ENCODE measurements at places on chromosomes 13 and 19.

DNA sequence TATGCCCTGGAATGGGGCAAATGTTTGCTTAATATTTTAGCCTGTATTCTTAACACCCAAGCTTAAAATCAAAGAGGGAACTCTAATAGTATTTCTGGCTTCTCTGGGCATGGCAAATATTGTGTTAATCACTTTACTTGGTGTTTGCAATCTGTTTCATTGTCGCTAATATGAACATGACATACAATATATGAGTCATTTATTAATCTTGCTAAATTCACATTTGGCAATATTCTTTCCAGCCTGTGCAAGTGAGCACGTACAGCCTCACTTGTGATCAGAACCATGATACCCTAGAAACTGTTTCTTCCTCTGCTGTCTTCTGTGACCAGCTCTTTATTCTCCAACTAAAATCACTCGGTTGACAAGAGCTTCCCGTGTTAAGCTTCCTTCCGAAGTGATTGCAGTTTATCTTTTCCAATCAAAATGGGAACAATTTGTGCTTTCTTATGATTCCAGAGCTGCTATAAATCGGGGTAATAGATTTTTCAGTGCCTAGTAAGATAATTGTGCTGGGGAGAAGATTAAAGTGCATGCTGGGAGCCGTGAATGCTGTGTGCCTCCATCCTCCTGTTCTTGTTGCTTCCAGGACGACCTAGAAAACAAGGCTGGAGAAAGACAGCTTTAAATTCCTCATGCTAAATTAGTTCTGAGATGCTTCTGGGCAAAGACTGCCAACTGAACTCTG lies 153.0 kb upstream of the TMTC4 start:
- DNase-seq, result no peak

- peak; percentile 85 for DNase-seq
Observed at GRCh38 chr13:29733147-29733611, 117.2 kb downstream of the UBL3 start.

DNA sequence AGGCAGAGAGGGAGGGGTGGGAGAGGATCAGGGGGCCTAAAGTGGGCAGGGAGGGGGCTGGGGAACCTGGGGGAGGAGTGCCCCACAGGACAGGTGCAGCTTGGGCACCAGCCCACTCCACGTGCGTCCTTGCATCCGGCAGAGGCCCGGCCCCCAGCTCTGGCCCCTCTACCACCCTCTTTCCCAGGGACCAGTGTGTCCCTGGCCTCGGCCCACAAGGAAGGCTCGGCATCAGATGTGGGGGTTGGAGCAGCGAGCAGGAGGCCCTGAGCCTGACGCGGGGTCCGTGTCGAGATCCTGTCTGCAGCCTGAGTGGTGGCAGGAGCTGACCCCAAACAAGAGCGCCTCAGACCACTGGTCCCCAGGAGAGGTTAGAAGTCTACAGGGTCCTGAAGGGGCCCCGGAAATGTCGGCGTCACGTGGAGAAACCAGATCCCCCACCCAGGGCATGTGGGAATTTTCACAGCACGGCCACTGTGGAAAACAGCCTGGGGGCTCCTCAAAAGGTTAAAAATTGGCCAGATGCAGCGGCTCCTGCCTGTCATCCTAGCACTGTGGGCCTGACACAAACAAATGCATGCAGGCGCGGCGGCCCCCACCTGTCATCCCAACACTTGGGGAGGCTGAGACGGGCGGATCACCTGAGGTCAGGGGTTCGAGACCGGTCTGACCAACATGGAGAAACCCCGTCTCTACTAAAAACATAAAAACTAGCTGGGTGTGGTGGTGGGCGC lies 21.5 kb downstream of the SHC2 start:
- no peak for DNase-seq

DNA sequence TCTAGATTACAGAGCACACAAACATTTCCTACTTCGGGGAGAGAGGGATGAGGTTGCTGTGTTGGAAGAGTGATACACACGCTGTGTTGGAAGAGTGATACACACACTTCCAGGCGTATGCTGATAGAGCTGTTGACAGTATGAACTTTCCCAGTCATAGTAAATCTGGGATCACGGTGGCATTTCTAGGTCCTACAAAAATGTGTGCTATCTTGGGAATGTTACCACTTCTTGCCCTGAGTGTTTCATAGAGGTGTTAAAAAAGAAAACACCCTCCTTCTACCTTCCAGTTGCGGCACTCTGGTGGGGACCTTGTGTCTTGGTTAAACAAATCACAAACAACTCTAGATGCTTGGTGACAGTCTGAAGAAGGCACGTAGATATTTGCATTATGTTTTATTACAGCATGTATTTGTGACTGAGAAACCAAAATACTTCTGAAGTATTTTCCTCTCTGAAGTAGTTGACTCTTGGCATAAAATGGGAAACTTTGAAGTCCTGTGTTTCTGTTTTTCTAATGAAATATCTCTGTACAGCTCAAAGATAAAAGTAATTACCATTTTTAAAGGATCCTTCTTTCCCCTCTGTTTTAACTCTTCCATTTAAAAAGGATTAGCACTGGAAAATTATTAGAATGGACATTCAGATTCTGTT lies 52.5 kb downstream of the ARHGAP35 start:
- DNase-seq, result no peak

DNA sequence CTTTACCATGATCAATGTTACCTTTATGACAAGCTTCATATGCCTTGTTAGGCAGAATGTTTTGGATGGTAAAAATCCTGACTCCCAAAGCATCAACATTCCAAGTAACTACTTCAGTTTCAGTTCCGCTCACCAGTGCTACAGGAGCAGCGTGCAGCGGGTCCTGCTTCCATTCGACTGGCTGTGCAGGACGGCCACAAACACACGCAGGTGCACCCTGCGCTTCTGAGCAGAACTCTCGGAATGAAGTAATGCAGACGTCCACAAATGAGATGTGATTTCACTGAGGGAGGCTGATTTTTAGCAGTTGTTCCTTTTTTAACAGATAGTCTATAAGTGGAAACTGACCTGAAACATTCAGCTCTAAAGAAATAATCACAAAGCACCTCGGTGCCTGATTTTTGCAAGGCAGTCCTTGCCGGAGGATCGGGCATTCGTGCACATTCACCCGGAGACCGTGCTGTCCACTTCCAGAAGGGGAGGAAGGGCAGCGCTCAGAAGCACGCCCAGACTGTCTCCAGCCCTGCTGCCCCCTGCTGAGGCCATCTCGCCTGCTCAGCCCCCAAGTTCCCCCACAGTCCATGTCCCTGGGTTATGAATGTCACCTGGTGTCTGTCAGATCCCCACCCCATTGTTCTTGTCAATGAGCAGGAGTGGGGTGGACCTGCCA lies 85.8 kb downstream of the RAB20 start:
- DNase-seq, result no peak
